NCI-H82 (cell line): ENCODE measurements at places on chromosomes 2 and 18.
A peak's percentile ranks its signal among the peaks of the same experiment; 100 is the strongest.

DNA sequence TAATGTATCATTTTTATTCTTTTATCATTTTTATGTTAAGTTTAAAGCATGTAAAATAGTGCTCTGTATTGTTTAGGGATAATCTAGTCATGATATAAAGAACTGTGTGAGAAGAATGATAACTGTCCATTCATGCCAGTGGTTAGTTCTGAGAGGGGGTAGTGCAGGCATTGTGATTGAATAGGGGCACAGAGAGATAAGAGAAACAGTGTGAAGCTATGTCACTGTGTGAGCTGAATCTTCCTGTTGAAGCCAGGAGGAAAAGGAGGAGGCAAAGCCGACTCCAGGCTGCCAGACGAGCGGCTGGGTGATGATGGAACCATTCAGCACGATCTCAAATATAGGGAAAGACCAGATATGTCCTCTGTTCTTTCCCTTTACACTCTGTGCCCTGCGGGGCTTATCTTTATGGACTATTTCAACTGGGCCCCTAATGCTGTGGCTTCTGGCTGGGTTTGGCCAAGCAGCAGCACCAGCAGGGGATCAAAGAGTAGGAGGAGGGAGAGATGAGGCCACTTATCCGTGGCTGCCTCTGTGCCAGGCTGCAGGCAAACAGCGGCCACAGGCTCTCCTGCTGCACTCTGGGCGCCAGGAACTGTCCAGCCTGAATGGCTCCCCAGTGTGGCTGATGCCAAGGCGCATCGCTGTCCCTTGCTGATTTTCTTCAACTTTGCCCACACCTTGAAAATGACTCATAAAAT lies 128.0 kb downstream of the SPP2 start:
- peak; percentile 6 for DNase-seq

- DNase-seq, result no peak
Measured at GRCh38 chr2:139669675-139670074, 889.5 kb upstream of the NXPH2 start.

- DNase-seq, result no peak
Measured at GRCh38 chr2:187477051-187477450, 29.0 kb upstream of the CALCRL start.

DNA sequence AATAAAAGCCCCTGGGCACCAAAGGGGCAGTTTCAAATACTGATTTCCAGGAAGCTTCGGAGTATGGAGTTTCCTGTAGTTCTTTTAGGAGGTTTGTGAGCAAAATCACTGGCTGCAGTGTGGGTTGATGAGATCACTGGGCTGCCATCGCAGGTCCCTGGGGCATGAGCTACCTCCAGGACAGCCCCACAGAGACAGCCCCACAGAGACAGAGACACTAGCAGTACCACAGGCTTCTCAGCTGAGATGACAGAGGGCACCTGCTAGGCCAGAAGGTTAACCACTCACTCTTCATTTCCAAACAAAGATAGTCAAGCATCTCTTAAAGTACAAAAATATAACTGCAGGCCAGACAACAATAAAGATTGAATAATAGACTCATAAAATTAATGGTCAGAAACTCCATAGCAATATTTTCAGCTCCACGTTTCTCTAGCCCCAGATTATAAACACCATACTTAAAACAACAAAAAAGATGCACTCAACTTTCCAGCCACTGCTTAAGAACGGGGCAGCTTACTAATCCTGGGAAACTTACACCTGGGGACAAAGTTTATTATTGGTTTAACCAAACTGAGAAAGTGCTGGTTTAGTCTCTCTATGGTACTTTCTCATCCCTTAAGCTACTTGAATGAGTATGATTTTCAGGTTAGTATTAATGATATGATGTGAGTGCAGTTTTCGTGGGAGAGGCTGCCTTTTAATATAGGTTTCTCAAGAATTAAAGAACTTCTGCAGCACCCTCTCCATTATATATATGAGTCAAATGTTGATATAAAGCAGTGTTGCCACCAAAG lies 11.6 kb downstream of the AFF3 start:
- DNase-seq, result no peak

- DNase-seq, result peak; percentile 76
Measured at GRCh38 chr2:75053484-75054112, 95.2 kb downstream of the POLE4 start.

DNA sequence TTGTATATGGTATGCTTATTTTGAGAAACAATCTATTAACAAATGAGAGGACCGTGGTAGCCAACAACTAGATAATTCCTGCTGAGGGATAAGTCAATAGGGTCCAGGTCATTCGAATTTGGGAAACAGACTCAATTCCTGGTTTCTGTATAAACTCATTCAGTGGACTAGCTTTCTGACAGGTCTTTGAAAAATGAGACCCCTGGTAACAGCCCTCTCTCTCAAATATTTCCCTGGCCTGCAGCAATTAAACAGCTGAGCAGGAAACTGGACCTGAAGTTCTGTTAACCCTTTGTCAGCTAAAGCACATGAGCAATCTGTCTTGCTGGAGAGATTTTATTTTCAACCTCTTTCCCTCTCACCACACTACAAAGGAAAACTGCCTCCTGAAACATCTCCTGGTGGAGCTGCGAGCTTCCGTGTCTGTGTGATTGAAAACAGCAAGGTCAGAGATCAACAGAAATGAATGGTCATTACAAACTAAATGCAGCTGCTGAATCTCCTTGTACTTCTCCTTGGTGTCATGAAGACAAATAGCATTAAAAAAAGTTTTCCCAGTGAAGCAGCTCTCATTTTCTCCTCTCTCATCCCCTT lies 70.3 kb upstream of the CCDC85A start:
- DNase-seq, result no peak

- peak; percentile 86 for DNase-seq
Measured at GRCh38 chr18:51621113-51621863, 423.8 kb upstream of the MEX3C start.

GRCh38 chr2:231238689-231239088 lies 40.3 kb downstream of the ARMC9 start:
- no peak for DNase-seq
